ENCODE measurements at places on chromosomes 1 and 21.

GRCh38 chr1:114892194-114892918 is 37.7 kb downstream of the SYCP1 start:
- H3K4me1 ChIP-seq, result peaks cover 5% of the 10 kb centered on the region
- H3K36me3 ChIP-seq, result no peaks in the 10 kb centered on the region
- H3K27ac ChIP-seq, result no peak overlapping the region
- no peaks in the 10 kb centered on the region for H3K27me3 ChIP-seq

GRCh38 chr1:114509596-114510273 is 1.3 kb downstream of the TRIM33 start:
- H3K27me3 ChIP-seq, result peaks cover 10% of the 10 kb centered on the region
- peak overlapping the region; percentile 99 for H3K4me3 ChIP-seq
- H3K36me3 ChIP-seq, result no peaks in the 10 kb centered on the region
- peaks cover 37% of the 10 kb centered on the region for H3K4me1 ChIP-seq

GRCh38 chr1:36087233-36088123 is 1.2 kb upstream of the ADPRS start:
- H3K4me3 ChIP-seq, result no peak overlapping the region
- H3K27ac ChIP-seq, result no peak overlapping the region
- DNase-seq, result no peak
- peaks cover 6% of the 10 kb centered on the region for H3K4me1 ChIP-seq
- 0 out of 2 replicates have a peak, but pooled peaks cover 1% of the 10 kb centered on the region for H3K36me3 ChIP-seq

- no peak overlapping the region for H3K4me3 ChIP-seq
- peaks cover under 1% of the 10 kb centered on the region for H3K4me1 ChIP-seq
- H3K27me3 ChIP-seq, result no peaks in the 10 kb centered on the region
- H3K36me3 ChIP-seq, result peaks cover 28% of the 10 kb centered on the region
These were observed 6.0 kb downstream of the TARS2 start for GRCh38 chr1:150493175-150493574.

GRCh38 chr1:105294838-105295237 is 1545.1 kb downstream of the AMY1C start:
- H3K27me3 ChIP-seq, result no peaks in the 10 kb centered on the region
- H3K4me1 ChIP-seq, result no peaks in the 10 kb centered on the region
- no peaks in the 10 kb centered on the region for H3K36me3 ChIP-seq
- no peak overlapping the region for H3K27ac ChIP-seq
- H3K4me3 ChIP-seq, result no peak overlapping the region

- DNase-seq, result no peak
- H3K27me3 ChIP-seq, result no peaks in the 10 kb centered on the region
- H3K4me3 ChIP-seq, result no peak overlapping the region
- H3K4me1 ChIP-seq, result no peaks in the 10 kb centered on the region
- no peaks in the 10 kb centered on the region for H3K36me3 ChIP-seq
These were observed 34.4 kb upstream of the CRNN start for GRCh38 chr1:152448496-152448895.

DNA sequence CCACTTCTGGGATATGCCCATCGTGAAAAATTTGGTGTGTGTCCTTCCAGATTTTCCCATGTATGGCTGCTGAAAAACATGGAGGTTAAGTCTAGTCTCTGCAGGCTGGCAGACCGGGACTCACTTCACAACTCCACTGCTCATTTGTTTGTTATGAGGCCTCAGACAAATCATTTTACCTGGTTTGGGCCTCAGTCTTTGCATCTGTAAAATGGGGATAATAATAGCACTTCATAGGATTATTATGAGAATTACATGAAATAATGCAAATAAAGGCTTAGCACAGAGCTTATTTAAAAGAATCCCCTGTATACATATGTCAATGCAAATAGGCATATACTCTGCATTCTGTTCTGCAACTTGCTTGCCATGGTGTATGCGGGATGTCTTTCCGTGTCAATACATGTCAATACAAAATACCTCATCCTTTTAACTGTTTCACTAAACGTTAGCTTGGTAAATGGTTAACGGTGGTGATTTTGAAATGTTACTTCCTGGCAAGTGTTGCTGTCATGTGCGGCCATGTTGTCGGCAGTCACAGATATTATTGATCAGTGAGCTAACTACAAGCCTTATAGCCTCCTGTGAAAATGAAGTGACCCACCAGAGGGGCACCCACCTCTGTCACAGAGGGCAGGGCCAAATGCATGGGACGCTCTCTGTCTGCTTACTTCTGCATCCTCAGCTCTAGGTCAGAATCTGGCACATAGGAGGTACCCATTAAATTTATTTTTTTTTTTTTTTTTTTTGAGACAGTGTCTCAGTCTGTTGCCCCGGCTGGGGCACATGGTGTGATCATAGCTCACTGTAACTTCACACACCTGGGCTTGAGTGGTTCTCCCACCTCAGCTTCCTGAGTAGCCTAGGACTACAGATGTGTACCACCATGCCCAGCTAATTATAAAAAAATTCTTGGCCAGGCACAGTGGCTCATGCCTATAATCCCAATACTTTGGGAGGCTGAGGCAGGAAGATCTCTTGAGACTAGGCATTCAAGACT is 4.3 kb downstream of the LCK start:
- H3K36me3 ChIP-seq, result no peaks in the 10 kb centered on the region
- DNase-seq, result no peak
- H3K27me3 ChIP-seq, result no peaks in the 10 kb centered on the region
- H3K4me3 ChIP-seq, result no peak overlapping the region
- peaks cover 9% of the 10 kb centered on the region for H3K4me1 ChIP-seq
- H3K27ac ChIP-seq, result no peak overlapping the region

DNA sequence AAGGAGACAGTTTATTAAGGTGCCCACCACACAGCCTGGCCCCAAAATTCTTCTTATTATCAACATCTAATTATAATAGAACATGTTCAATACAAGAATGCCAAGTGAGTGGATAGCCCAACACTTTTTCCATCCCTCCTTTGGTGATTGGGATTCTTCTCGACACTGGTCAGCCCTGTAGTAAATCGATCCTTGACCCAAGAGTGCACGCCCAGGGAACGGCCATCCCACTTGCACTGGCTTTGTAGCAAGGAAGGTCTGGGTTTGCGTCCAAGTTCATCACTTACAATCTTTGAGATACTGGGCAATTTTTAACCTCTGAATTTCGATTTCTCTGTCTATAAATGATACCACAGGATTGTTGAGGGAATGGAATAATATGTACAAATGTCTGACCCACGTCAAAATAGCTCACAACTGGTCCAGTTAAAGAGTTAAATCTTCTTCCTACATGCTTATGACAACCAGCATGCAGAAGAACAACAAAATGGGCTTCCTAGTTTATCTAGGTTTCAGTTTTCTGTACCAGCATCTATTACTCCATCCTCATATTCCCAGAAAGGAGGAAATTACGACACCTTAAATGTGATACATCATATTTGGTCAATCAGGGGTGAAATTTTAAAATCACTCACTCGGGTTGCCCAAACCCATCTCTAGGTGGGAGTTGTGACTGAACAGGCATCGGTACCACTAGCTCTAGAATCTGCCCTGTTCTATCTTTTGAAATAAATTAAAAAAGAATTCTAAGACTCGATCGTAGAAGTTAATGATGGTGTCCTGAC is 161.8 kb downstream of the CLIC6 start:
- H3K27me3 ChIP-seq, result no peaks in the 10 kb centered on the region
- no peaks in the 10 kb centered on the region for H3K36me3 ChIP-seq
- DNase-seq, result no peak
- H3K4me1 ChIP-seq, result peaks cover 6% of the 10 kb centered on the region
- H3K27ac ChIP-seq, result no peak overlapping the region

DNA sequence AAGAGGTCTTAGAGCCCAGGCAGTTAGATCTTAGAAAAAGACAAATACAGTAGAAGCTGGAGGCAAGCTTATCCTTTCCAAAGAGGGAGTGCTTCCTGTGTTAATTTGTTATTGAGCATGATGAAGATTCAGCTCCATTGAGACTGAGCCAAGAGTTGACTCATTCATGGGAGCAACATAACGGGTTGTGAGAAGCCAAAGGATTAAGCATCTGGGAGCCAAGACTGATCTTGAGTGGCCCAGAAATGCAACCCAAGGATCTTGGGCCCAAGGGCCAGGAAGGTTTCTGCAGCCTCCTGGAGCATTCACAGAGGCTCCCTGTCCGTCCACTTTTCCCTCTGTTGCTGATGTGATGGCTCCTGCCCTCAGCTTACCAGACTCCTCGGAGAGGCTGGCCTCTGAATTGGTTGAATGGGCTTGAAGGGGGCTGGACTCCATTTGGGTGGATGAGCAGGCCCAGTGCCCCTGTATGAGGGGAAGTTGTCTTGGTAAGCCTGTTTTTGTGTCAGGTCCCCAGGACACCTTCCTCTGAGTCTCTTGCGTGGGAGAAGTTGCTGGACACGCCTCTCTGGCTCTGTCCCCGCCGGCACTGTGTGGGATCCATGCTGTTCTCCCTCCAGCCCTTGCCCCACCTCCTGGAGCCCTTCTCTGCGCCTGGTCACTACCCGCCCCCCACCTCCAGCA is 42.4 kb downstream of the PDE9A start:
- no peaks in the 10 kb centered on the region for H3K4me1 ChIP-seq
- no peaks in the 10 kb centered on the region for H3K27me3 ChIP-seq
- no peak overlapping the region for H3K4me3 ChIP-seq
- no peak for DNase-seq
- no peak overlapping the region for H3K27ac ChIP-seq

GRCh38 chr1:227913764-227914721 is 33.7 kb downstream of the WNT9A start:
- H3K27me3 ChIP-seq, result no peaks in the 10 kb centered on the region
- H3K4me1 ChIP-seq, result peaks cover 18% of the 10 kb centered on the region
- no peak overlapping the region for H3K4me3 ChIP-seq
- H3K36me3 ChIP-seq, result no peaks in the 10 kb centered on the region

DNA sequence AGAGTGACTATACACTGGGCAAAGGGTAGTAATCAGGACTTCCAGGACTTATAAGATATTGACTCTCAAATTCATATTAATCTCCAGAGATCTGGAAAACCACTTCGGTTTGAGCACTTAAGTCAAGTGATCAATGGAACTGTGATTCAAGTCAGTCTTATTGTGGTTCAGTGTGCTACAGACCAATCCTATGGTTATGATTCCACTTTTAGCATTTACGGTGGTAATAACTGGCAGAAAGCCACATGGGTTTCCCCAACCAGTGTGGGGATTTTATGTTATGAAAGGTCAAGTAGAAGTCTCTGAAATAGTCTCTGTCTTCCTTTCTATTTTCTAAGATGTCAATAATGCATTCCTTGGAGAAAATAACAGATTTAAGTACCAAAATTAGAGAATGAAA is 151.3 kb upstream of the NEGR1 start:
- no peak overlapping the region for H3K27ac ChIP-seq
- H3K36me3 ChIP-seq, result no peaks in the 10 kb centered on the region
- DNase-seq, result no peak
- no peaks in the 10 kb centered on the region for H3K4me1 ChIP-seq

DNA sequence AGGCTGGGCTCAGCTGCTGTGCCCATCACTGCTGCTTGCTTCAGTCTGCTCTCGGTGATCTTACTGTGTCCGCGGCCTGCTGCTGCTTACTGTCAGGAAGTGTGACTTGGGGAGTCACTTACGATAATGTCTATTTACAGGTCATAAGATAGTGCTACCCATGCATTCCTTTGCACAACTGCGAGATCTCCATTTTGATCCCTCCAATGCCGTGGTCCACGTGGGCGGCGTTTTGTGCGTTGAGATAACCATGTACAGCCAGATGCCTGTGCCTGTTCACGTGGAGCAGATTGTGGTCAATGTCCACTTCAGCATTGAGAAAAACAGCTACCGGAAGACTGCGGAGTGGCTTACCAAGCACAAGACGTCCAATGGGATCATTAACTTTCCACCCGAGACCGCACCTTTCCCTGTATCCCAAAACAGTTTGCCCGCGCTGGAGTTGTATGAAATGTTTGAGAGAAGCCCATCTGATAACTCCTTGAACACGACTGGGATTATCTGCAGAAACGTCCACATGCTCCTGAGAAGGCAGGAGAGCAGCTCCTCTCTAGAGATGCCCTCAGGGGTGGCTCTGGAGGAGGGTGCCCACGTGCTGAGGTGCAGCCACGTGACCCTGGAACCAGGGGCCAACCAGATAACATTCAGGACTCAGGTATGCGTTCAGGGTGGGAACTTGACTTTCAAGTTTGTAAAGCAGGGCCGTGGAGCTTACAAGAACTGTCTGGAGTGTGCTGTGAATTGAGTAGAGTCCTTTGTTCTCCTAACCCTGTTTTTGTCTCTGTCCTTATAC is 24.4 kb upstream of the PWP2 start:
- H3K27me3 ChIP-seq, result no peaks in the 10 kb centered on the region
- H3K36me3 ChIP-seq, result peaks cover 18% of the 10 kb centered on the region
- H3K4me1 ChIP-seq, result peaks cover 4% of the 10 kb centered on the region
- DNase-seq, result no peak
- no peak overlapping the region for H3K27ac ChIP-seq
- H3K4me3 ChIP-seq, result no peak overlapping the region

DNA sequence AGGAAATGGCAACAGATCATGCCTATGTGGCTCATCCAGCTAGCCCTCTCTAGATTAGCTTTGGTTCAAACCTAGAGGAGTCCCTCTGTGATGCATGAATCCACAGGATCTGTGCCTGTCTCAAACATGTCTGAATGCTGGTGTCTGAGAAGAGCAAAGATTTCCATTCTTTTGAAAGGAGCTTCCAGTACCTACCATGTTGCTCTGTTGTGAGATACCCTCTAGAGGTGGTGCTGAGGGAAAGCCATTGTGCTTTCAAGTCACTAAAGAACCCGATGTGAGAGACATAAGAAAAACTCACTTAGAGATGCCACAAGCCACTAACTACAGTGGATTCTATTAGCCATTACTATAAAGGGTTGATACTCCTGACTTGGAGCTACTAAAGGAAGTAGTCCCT is 103.6 kb downstream of the LRRC40 start:
- no peaks in the 10 kb centered on the region for H3K27me3 ChIP-seq
- H3K4me3 ChIP-seq, result no peak overlapping the region
- no peaks in the 10 kb centered on the region for H3K4me1 ChIP-seq
- H3K27ac ChIP-seq, result no peak overlapping the region
- peak; percentile 17 for DNase-seq

DNA sequence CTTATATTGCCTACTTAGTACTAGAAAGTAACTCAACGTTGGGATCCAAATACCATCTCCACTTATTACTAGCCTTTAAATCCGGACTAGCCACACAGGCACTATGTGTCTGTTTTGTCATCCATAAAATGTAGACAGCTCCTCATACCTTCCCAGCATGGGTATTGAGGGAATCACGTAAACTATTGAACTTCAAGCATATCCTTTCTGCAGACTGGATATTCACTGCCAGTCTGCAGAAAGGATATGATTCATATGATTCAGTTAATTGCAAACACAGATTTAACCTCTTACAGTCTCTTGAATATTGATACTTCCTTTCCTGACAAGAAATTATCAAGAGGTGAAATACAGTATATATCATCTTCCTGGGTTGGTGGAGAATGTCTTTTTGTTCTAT is 186.0 kb downstream of the LEPR start:
- no peaks in the 10 kb centered on the region for H3K4me1 ChIP-seq
- H3K4me3 ChIP-seq, result no peak overlapping the region

GRCh38 chr1:213600879-213601278 is 386.9 kb upstream of the PROX1 start:
- no peaks in the 10 kb centered on the region for H3K27me3 ChIP-seq
- DNase-seq, result no peak
- H3K27ac ChIP-seq, result no peak overlapping the region
- no peak overlapping the region for H3K4me3 ChIP-seq
